ENCODE measurements at places on chromosomes 6 and 20.
A peak's percentile ranks its signal among the peaks of the same experiment; 100 is the strongest.

- no peak for DNase-seq
Observed at GRCh38 chr6:157928428-157928827, 53.2 kb upstream of the SYNJ2 start.

DNA sequence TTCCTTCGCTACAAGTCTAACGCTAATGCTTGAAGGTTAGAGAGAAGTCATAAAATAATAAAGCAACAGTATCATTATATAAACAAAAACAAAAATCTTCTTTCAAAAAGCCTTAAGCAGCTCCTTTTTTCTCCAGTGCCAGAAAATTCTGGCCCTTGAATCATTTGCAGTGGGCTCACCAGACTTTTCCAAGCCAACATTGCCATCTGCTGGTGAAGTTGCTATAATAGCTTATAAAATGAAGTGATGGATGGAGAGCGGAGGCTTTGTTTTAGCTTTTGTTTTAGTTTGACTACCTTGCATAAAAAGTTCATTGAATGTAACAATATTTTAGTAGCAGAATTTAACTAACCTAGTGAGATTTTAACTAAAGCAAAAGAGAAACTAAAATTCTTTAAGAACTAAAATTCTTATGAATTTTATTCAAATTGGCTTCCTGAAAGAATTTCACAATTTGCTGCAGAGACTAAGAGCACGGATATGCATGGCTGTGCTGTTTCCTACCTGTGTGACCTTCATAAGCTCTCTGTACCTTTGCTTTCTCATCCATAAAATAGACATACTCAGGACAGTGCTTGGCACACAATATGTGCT is 44.8 kb upstream of the SLC2A12 start:
- peak; percentile 78 for DNase-seq

DNA sequence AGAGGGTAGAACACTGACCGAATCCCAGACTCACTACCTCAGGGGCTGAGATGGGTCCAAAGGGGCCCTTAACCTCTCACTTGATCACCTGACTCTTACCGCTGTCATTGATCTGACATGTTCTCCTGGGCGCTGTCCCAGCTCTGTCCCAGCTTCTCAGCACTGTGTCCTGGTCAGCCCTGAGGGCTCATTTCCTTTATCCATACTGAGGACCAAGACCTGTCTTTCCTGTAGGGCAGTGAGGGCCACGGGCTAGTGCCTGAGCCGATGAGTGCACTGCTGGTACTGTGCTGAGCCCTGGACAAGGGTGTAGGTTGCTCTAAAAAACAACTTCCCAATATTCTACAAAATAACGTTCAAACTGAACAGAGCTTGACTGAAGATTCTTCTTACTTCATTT is 131.5 kb downstream of the MTHFD1L start:
- no peak for DNase-seq

DNA sequence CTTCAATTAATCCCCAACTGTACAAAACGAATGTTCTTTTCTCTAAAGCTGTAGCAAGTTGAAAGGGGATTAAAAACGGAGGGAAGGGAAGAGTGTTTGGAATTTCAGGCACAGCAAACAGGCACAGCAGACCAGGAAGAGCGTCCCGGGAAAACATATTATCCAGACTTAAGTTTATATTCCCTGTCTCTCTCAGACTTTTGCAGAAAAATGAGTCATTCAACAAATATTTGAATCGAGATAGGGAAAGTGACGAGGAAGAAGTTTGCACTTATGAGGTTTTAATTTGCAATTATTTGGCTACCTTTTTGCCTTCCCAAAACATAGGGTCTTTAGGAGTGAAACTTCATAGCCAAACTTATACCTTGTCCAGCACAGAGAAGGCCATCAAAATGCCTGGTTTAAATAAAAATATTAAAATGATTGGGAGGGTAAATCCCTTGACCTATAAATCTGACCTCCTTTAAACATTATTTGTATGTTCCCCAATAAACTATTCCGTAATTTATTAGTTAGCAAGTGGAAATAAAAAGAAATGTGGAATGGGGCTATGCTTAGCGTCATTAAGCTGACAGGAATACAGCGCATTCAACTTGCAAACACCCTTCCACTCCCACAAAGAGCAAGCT is 16.0 kb downstream of the HFE start:
- DNase-seq = peak; percentile 93

DNA sequence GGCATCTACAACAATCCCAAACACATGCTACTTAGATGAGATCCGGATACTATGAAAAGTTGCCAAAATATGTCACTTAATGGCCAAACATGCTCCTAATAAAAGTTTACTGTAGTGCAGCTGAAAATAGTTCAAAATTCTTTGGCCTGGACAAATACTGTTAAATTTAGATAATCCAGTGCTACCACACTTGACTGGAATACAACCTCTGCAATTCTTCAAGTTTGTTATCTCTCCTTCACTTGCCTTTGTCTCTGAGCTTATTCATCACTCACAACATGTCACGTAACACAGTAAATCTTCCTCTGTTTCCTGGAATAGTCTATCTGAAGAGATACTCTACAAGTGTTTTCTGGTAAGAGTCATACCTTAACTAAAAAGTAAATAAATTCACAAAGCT is 10.5 kb upstream of the PLN start:
- DNase-seq = no peak

DNA sequence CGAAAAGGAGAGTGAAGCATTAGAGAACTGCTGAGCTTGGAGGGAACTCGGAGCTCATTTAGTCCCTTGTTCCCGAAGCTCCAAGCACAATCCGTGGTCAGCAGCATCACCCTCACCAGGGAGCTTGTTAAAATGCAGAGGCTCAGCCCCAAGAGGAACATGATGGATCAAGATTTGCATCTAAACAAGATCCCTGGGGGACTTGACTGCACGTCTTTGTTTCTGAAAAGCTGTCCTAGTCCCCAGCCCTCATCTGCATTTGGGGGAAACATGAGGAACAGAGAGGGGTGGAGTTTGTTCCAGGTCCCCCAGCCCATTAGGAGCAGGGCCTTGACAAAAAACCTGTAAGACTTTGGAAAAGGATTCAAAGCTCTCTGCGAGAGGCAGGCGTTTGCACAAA is 4.1 kb upstream of the LBP start:
- no peak for DNase-seq

DNA sequence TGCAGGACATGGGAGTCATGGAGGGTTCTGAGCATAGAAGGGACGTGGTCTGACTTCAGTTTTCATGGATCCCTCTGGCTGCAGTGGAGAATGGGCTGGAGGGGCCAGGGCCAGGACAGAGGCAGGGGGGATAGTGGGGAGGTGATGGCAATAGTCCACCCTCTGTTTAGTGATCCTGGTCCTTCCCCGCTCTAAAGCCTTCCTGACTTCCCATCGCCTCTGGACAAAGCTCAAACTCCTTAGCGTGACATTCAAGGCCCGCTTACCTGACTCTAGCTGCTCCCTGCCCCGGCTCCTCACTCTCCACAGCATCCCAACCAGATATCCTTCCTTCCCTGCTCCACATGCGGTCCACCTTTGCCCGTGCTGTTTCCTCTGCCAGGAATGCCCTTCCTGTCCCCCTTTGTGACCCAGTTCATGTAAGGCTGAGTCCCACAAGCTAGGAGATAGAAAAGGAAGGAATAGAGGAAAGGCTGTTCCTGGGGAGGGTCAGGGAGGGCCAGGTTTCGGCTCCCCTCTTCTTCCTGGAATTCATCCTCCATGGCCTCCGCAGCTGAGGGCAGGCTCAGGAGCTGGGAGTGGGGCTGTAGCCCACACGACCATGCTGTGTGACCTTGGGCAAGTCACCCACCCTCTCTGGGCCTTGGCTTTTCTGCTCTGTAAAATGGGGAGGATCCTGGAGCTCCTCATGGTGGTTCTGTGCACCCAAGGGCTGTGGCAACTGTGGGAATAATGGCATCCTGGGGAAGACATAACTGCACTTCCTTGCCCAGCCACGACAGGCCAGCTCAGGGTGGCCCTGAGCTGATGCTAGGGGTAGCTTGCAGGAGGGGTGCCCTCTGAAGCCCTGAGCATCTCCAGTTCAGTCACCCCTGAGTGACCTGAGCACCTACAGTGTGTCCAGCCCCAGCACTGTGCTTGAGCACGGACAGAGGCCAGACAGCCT is 116.1 kb downstream of the CEBPB start:
- no peak for DNase-seq

- no peak for DNase-seq
Observed at GRCh38 chr20:62716198-62716940, 7.7 kb downstream of the NTSR1 start.

DNA sequence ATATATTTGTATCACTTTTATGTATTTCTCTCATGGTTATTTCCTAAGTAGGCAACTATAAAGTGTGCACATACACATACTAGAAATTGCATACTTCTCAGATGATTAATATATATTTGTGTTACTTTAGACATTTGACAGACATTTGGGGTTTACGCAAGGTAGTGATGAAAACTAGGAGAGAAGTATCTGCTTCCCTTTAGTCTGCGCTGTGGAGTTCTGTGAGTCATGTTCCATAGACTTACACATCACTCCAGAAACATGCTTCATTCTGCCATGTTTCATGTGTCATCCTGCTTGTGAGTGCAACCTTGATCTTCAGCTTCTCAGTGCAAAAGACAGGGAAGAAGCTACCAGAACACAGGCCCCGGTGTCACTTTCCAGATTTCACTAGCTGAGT is 200.7 kb upstream of the BMP2 start:
- DNase-seq = no peak

DNA sequence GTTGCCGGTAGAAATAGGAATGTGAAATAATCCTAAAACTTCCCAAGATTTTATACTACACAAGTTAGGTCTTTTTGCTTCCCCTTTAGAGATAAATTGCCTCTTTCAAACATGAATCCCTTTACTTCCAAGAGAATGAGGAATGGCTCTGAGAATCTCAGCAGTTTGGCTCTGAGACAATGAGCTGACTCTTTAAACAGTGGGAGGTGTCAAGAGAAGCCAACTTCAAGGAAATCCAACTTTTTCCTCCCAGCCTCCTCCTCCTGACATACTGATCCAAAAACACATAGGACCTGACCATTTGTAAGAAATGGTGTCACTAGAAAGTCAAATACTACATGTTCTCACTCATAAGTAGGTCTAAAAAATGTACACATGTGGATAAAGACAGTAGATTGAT is 154.2 kb downstream of the ALDH8A1 start:
- DNase-seq = no peak

- no peak for DNase-seq
Observed at GRCh38 chr20:36391456-36391855, 85.3 kb downstream of the DLGAP4 start.

DNA sequence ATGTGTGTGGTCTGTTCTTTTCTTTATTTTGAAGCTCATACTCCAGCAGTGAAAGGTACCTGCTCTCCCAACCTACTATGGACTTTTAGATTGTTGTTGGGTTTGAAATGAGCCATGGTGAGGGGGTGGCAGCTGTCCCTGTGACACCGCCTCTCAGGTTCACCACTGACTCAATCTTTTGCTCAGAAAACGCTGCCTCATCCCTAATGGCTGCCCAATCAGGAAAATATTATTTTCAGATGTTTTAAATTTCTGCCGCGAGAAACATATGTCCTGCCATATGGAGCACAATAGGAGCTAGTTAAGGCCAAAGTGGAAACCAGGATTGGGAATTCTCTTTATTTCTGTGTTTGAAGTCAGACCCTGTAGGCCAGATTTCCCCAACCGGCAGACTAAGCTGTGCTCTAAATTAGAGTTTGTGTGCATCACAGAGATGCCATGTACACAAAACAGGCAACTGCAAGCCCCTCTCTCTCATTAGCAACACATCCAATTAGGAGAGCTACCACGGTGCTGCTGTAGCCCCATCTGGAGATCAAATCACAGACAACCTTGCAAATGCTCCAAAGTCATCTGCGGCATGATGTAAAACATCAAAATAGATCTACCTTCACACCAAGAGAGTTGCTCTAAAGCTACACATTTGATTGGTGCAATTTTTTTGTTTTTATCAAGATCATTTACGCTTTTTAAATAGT is 144.1 kb upstream of the BACH2 start:
- peak; percentile 90 for DNase-seq

- no peak for DNase-seq
Observed at GRCh38 chr20:47610247-47610944, 108.7 kb downstream of the NCOA3 start.

DNA sequence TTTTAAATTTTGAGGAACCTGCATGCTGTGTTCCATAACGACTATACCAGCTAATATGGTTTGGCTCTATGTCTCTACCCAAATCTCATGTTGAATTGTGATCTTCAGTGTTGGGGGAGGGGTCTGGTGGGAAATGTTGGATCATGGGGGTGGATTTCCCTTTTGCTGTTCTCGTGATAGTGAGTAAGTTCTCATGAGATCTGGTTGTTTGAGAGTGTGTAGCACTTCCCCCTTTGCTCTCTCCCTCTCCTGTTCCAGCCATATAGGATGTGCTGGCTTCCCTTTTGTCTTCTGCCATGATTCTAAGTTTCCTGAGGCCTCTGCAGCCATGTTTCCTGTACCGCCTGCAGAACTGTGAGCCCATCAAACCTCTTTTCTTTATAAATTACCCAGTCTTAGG is 61.8 kb upstream of the NEDD9 start:
- no peak for DNase-seq

GRCh38 chr6:41963371-41963770 is 21.8 kb upstream of the CCND3 start:
- DNase-seq = no peak

DNA sequence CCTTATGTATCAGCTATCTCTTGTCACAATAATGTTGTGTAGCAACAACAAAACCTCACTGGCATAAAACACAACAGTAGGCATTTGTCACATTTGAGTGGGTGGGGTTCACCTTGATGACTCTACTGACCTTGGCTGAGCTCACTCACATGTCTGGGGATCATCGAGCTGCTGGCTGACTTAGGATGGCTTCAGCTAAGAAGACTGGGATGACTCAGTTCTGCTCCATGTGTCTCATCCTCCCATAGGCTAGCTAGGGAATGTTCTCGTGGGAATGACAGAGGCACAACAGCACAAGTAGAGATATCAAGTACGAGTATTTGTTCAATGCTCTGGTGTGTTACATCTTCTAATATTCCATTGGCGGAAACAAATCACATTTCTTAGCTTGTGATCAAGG is 167.9 kb downstream of the PLCB1 start:
- no peak for DNase-seq

GRCh38 chr6:108541843-108542759 is 18.6 kb upstream of the FOXO3 start:
- DNase-seq = peak; percentile 79
